Stimulated activated CD4-positive, alpha-beta T cell treated with anti-CD3 and anti-CD28 coated beads, TNF-alpha, amount 100 ng/mL, for 4 hours (primary cell): ENCODE measurements at places on chromosomes 6 and 20.

DNA sequence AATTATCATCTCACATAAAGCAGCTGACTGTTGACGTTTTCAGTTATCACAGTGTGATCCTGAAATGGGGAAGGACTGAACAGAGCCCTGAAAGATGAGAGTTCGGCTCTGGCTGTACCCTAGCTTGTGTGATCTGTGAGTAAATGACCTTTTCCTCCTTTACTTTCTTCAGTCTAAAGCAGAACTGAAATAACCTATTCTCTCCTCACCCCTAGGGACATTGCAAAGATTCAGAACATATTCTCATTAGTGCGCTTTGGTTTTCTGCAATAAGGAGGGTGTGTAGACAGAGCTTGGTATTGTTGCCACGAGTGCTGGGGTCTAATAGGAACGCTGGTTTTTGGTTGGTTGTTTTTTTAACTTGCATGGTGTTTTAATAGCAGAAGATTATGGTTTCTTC lies 16.7 kb downstream of the FARS2 start:
- DNase-seq: no peak

DNA sequence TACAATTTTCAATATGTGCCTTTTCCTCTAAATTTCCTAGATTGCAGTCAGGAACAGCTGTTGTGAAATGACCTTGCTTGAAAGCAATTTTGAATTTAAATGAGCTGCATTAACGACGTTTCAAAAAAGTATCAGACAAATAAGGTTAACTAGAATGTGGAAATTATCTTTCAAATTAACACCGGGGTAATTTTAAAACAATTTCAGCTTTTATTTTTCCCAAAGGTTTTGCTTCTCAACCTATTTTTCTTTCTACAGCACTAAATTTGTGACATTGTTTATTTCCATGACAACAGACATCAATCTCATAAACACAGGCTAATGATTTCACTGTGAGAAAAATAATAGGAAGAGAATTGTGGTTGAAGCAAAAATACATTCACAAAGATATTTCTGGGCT lies 38.5 kb downstream of the COL12A1 start:
- no peak for DNase-seq

DNA sequence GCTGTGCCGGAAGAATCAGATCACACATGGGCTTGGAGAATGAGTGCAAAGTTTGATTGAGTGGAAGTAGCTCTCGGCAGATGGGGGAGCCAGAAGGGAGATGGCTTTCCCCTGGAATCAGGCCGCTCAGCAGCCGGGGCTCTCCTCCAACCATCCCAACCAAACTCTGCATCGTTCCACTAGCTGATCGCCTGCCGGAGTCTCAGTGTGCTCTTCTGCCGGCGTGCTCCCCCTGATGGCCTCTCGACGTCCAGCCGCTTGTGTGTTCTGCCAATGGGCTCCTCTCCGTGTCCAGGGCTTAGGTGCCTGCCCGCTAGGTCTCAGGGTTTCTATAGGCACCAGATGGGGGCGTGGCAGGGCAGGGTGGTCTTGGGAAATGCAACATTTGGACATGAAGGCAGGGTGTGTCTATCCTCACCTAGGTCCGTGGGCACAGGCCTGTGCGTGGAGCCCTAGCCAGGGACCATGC lies 4.9 kb upstream of the BIRC7 start:
- no peak for DNase-seq

GRCh38 chr6:36479256-36479655 lies 36.5 kb downstream of the KCTD20 start:
- DNase-seq: no peak

- no peak for DNase-seq
Measured at GRCh38 chr20:53926428-53927028, 143.9 kb downstream of the BCAS1 start.

DNA sequence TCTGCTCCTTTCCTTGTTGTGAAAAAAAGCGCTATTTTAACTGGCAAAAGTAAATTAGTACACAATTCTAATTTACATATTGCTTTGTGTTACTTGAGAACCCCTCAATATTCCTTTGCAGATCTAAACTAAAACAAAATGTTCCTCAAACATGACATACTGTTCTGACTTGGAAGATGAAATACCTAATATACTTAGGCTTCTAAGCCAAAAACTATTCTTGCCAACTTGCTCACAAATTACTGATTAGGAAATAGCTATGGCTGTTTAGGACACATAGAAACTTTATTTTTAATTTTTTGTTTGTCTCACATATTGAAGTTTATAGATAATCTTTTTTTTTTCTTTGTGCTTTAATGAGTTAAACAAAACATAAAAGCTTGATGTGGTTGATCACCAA lies 542.2 kb downstream of the GRIK2 start:
- DNase-seq: no peak

DNA sequence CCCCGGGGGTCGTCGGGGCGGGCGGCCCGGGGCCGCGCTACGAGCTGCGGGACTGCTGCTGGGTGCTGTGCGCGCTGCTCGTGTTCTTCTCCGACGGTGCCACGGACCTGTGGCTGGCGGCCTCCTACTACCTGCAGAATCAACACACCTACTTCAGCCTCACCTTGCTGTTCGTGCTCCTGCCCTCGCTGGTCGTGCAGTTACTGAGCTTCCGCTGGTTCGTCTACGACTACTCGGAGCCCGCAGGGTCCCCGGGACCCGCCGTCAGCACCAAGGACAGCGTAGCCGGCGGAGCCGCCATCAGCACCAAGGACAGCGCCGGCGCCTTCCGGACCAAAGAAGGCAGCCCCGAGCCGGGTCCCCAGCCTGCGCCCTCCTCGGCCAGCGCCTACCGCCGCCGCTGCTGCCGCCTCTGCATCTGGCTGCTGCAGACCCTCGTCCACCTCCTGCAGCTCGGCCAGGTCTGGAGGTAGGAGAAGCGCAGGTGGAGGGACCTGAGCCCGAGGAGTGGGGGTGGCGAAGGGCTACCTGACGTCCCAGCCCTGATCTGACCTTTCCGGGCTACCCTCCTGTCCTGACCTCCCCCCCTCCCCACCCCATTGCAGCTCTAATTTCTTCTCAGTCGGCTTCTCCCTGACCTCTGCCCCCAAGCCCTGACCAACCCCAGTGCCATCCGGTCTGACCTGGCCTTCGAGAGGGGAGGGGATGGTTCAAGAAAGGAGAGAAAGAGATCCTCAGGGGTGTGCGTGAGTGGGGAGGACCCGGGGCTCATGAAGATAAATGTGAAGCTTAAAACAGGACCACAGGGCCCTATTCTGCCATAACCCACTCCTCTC lies 558 bp downstream of the XKR7 start:
- peak; percentile 52 for DNase-seq

GRCh38 chr6:85449818-85450759 lies at the start of gene NT5E:
Gene NT5E (plus strand): TSS chr6:85450083. CDS start chr6:85450140, 57 bp downstream.
- peak; percentile 8 for DNase-seq

DNA sequence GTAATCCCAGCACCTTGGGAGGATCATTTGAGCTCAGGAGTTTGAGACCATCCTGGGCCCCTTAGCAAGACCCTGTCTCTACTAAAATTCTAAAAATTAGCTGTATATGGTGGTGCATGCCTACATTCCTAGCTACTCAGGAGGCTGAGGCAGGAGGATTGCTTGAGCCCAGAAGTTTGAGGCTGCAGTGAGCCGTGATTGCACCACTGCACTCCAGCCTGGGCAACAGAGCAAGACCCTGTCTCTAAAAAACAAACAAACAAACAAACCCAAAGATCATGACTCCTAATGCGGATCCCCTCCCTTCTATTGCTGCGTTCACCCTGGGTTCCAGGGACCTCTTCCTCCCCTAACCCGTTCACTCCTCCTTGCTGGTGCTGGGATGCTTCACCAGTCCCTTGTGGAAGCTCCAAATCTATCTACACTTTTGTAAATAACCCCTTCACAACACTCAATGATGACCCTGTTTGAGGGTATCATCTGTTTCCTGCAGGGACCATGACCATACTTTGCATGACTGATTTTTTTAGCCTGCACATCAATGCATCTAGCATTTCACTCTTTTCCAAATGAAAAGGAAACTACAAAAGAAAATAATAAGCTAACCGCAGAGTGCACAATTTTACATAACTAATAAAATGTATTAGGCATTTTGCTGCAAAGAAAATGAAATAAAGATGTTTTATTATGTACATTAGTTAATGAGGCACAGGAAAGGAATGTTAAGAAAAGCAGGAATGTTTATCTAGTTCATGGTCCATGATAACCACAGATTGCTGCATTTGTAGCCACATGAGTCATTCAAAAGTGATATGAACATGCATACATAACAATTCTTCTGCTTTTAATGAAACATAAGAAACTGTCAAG lies 30.5 kb upstream of the IPCEF1 start:
- no peak for DNase-seq

- no peak for DNase-seq
Measured at GRCh38 chr20:14410869-14411555, 73.6 kb upstream of the FLRT3 start.

- DNase-seq: no peak
Measured at GRCh38 chr6:169965239-169965638, 213.8 kb downstream of the ERMARD start.
